Right forelimb (tissue), 1 donor: ENCODE measurements at places on chromosomes 1 and 21.

- no peak for DNase-seq
These were observed 17.8 kb upstream of the POU3F1 start for GRCh38 chr1:38064197-38064903.

GRCh38 chr1:112285746-112286145 is 110.3 kb upstream of the CTTNBP2NL start:
- DNase-seq, result no peak

DNA sequence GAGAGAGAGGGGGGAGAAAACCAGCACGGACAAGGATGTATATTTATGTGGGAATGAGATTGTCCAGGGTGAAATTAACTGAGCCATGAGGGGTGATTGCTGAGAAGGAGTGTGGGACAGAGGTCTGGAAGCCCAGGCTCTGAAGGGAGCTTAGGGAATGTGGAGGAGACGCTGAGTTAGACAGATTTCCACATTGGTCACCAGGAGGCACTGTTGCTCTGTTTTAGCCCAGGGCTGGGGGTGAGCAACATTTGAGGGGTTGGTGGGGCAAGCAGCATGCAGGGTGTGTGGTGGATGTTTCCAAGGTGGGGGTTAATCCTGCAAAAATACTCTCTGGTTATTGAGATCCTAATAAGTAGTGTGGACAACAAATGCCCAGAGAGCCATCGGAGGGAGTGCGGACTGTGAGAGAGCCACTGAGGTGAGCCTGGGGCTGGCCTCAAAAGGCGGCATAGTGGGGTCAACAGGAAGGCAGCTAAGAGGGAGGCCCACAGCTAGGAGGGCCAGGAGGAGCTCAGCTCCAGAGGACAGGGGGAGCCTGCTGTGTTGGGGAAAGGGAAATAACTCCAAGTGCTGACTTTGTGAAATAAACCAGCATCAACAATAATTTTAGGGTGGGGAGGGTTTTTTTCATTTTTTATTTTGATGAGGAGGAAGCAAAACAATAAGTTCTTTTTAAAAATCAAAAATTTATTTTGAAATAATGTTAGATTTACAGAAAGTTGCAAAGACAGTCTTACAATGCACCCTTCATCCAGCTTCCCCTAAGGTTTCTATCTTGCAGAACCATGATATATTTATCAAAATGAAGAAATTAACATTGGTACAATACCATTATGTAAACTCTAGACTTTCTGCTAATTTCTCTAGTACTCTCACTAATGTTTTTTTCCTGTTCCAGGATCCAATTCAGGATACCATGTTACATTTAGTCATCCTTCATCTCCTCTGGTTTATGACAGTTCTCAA is 82.8 kb upstream of the CD34 start:
- no peak for DNase-seq

DNA sequence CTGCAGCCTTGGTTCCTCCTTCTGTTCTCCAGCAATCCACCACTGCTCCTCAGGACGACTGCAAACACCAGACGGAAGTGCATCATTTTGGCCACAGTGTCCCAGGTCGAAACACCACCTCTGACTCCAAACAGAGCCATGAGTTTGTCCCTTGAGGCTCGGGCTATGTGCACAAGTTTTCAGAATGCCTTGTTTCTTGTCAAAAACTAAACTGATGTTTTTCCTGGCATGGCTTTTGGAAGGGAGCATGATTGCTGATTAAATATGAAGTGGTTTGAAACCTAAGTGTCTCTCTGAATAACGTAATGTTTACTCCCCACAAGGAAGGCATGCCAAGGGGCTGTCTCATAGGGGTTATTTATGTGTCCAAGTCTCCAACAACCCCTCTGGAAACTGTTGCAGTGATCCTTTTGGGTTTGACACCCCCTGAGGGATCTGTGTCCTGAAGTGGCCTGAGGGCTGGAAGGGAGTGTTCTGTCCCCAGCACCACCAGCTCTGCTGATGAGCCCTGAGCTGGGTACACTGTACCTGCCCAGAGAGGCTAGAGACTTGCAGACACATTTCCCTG is 132.7 kb downstream of the PLPP3 start:
- DNase-seq, result peak; percentile 41

- no peak for DNase-seq
These were observed 10.8 kb upstream of the EYA3 start for GRCh38 chr1:28099050-28099769.
